ENCODE measurements at places on chromosomes 7 and 10.
A peak's percentile ranks its signal among the peaks of the same experiment; 100 is the strongest.

GRCh38 chr7:70775570-70776156 lies 356.3 kb upstream of the GALNT17 start:
- no peak for DNase-seq

- DNase-seq: no peak
Observed at GRCh38 chr10:86820509-86820908, 64.1 kb downstream of the BMPR1A start.

DNA sequence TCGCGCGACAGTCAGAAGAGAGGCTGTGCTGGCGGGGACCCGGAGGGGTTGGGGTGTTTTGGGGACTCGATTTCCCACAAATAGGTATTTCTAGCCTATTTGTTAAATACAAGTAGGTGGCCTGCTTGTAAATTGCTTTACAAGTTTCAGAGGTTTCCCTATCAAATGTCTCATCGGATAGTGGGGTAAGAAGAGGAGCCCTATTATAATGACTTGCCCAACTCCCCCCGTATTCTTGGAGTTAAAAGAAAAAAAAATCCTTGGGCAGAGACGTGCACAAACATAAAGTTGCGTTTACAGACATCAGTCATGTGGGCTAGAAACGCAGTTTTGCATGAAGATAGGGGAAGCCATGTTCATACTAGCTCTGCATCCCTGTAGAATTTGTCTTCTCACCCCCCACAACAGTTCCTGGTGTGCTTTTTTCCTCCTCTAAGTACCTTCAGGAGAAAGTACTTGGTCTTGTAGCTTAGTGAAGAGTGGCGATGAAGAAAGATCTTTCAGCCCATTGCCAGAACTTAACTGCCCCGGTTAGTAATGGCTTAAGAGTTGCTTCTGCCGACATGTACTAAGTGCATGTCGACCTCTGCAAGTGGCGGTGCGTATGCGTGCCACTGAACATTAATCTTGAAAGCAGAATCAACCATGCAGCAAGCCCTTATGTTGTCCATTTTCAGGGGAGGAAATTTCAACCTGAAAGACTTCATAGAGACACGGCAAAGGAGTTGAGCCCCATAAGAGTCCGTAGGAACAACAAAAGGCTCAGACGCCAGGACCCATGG lies 832 bp upstream of the TIAL1 start:
- no peak for DNase-seq

DNA sequence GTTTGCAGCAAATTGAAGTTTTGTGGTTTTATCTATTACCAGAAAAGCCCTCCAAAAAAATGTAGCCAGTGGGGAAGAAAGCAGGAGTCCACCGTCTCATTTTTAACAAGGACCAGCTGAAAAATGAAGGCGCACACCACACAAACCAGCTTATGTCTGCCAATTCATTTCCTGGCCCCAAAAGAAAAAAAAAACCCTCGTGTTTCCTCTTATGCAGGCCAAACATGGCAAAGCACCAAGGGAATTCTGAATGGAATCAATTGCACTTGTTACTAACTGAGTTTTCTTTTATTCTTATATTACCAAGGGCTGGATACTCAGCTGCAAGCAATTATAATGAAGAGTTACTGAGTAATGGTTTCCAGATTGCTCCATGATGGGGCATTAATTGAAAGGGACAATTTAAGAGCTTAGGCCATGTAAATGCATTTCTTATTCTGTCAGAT lies 428.3 kb upstream of the NPVF start:
- no peak for DNase-seq

- no peak for DNase-seq
Observed at GRCh38 chr10:14123139-14123538, 207.6 kb downstream of the FRMD4A start.

DNA sequence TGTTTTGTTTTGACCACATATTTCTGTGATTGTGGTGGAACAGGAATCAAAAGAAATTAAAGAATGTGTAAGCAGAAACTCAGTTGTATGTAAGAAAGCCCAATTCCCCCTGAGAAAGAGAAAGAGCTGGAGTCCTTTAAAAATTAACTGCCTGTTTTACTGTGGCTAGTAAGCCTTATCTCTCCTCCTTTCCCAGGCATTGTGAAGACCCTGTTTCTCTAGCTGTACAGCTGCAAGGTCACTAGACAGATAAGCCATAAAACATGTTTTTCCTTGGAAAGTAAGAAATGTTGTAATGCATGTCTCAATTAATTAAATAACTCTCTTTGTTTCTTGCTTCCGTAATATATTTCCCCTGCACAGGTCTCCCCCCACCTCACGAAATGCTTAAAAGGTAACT lies 53.5 kb downstream of the OR13A1 start:
- no peak for DNase-seq

- no peak for DNase-seq
Observed at GRCh38 chr7:116212869-116213268, 2.5 kb downstream of the TES start.

GRCh38 chr7:157807510-157807909 lies 470.7 kb downstream of the DNAJB6 start:
- DNase-seq: no peak

DNA sequence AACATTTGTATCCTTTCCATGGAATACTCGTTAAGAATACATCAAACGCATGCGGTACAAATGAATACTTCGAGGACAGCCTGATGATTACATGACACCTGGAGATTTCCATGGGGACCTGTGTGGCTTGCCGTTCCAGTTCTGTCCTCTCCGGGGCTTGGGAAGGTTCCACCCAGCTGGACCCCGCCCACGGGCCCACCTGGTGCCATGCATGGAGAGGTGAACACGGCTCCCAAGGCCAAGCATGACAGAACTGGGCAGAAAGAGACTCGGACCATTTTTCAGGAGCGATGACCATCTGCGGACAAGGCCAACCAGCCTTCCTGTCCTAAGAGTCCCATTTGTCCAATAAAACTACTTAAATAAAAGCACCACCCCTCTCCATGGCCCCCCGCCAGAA lies 80.1 kb downstream of the TEX36 start:
- no peak for DNase-seq

DNA sequence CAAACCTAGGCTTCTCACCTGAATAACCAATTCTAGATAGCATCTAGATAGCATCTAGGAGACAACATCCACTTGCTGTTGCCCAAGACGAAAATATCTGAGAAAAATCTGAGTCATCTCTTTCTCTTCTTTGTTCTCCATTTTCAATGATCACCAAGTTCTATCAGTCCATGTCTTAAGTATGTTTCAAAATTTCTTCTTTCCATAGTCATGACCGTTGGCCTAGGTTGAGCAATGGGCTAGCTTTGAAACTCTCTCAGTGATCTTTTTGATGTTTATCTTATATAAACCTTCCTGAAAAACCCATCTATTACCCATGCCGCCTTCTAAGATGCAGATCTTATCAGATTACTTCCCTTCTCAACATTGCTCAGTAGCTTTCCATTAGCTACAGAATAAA lies 23.4 kb upstream of the CASD1 start:
- DNase-seq: no peak

GRCh38 chr10:33201056-33201780 lies 133.2 kb downstream of the NRP1 start:
- DNase-seq: no peak

DNA sequence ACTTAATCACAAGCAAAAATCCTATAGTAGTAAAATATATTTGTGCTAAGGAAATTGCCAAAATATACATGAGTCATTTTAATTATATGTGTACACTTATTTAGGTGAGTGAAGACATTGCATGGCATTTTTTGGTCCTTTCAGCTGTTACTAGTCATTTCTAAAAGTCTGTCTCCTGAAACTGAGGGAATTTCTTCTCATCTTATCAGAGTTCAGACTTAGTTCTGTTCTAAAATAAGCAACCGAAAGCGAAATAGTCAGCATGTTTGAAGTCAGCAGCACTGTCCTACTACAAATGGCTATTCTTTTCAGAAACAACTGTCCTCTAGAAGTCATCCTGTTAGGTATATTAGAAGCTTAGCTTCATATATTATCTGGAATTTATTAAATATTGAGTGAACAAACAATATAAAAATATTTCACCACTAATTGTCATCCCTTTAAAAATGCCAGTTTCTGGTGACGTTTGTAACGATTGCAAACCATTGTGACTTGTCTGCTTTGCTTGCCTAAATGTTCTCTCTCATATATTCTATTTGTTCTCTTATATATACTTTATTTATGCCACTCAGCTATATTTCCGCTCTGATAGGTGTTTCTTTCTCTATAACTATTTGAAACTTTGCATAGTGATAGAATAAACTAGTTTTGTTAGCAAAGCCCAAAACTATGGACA lies 227.4 kb upstream of the KAT6B start:
- no peak for DNase-seq

DNA sequence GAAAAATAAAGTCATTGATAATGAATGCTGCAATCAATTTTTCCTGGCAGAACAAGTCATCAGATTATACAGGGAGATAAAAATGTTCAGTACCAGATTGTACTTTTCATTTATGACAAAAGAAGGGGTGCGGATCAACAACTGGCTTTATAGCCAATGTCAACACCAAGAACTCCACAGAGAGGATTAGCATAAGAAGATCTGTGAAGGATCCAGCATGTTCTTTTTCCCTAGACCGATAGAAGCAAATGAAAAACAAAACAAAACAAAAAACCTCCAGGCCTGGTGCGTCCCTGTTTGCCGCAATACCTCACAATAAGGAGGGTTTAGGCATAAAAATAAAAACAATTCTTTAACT lies 34.7 kb upstream of the PRKAR2B start:
- no peak for DNase-seq

DNA sequence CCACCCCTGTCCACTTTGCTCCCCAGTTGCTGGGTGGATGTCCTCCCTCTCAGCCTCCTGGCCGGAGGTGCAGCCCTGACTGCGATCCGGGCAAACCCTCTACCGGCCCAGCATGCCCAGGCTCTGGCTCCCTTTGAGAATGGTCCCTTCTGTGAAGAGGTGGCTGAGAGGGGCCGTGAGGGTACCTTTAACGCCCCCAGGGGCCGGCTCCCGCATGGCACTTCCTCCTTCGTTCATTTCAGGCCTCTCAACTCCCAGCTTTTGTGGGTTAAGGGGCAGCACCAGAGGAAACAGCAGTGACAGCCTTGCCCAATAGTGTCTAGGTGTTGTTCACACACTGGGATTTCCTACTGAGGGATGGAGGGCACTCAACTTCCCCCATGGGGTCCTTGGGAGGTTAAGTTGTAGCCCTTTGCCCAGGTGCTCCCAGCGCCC lies 33.2 kb upstream of the HABP2 start:
- DNase-seq: no peak

GRCh38 chr7:120163449-120163848 lies 109.5 kb upstream of the KCND2 start:
- DNase-seq: no peak

- DNase-seq: peak; percentile 30
Observed at GRCh38 chr7:37411444-37412034, 37.1 kb downstream of the ELMO1 start.

- no peak for DNase-seq
Observed at GRCh38 chr7:699476-700170, 26.9 kb upstream of the DNAAF5 start.

- peak; percentile 80 for DNase-seq
Observed at GRCh38 chr10:50417886-50418830, 166.8 kb upstream of the ASAH2 start.

- no peak for DNase-seq
Observed at GRCh38 chr7:107981466-107981865, 21.5 kb downstream of the LAMB1 start.

DNA sequence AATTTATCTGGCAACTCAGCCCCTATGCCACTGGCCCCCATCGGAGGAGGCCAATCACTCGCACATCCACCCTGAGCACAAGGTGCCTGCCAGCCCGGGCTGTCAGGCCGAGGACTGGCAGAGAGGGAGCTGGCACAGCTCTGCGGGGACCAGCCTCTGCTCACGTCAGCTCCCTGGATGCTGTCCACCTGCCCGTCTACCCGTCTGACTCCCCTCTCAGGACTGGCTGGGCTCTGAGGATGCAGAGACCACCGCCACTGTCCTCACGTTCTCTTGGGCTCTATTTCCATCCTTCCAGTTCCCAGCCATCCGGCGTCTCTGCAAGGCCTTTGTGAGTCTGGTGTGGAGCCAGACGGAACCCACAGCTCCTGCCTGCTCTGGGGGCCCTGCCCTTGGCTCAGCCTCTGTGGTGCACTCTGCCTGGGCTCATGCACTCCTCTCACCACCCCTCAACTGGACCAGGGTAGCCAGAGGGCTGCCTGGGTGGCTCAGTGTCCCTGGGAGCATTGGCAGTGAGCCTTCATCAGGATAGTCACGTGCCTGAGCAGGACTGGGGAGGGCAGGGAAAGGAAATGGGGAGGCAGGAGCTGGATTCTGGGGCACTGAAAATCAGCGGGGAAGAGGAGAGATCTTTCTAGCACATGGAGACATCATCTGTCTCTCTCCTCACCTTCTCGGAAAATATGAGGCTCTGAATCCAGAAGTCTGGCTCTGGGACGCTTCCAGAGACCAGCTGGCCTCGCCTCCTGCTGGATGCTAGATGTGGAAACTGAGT lies 38.0 kb upstream of the PCBD1 start:
- no peak for DNase-seq

DNA sequence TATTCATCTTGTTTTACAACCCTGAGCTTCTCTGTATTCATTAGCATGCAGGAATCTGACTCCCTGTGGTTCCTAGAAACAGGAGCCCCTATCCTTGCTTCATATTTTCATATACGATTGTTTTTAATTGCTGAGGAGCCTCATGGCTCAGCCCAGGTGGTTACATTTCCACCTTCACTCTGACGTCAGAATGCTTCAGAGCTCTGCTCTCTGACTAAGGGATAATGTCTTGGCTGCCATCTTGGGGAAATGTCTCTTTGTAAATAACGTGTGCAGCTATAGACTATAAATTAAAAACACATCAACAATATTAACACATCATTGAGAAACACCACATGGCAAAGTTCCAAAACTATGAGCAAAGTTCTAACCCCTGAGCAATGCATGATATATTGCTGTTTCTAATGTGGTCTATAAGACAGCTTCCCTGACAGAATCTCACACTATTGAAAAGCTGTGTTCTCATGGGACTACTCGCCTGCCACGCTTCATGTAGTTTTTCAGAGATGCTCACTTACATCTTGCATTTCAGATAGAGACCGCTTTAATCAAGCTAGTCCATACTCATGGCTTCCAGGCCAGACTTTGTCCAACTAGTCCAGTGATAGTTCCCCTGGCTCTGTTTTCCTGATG lies 227.0 kb downstream of the SORCS3 start:
- DNase-seq: no peak

DNA sequence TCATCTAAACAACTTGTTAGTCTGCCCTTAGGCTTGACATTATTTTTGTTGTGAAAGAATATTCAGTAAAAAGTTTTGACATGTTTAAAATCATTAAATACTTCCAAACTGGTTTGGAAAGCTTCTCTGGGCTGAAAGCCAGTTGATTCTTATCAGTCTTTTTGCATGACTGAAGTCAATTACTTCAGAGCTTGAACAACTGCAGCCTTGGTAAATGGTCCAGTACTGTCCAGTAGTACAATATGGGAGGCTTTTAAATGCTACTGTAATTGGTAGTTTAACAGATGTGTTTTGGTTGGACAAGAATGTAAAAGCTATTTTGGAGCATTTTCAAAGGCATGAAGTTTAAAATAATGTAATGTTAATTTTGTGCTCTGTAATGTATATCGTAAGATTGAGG lies 103.4 kb downstream of the SDK1 start:
- no peak for DNase-seq
